EL (cell line): ENCODE measurements at places on chromosomes 12 and 14.
A peak's percentile ranks its signal among the peaks of the same experiment; 100 is the strongest.

DNA sequence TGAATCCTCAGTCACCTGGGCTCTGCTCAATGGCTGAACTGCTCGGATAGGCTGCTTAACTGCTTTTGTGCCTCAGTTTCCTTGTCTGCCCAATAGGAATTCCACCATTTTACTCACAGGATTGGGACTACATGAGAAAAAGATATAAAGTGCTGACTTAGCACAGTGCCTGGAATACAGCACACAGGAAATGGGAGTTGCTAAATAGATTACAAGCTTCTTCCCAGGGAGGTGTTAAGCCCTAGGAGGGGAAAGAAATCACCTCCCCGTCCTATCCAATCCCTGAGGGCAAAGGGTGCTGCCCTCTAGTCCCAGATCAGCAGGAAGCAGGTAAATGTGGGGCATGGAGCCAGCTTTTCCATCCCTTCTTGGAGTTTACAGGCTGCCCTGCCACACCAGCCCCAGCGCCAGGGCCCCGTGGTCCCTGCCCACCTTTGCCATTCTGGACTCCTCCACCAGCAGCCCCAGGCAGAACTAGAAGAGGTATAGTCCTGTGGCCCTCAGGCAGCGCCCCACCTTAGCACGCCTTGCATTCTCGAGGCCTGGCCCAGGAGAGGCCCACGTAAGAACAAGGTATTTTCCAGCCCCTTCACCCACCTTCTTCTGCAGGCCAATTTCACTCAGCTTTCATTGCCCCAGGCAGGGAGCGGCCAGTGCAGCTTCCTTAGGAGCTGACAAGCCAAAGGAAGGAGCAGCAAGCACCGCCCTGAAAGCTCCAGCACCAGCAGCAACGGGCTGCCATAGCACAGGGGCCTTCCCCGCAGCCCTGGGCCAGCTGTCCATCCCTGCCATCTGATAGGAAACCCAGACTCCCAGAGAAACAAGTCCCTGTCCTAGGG lies 28.8 kb upstream of the RPLP0 start:
- peak; percentile 72 for DNase-seq

GRCh38 chr12:116338064-116338846 lies 60.8 kb upstream of the MED13L start:
- DNase-seq: no peak

- peak; percentile 57 for DNase-seq
These were observed 65.8 kb downstream of the RIC8B start for GRCh38 chr12:106840243-106840642.

DNA sequence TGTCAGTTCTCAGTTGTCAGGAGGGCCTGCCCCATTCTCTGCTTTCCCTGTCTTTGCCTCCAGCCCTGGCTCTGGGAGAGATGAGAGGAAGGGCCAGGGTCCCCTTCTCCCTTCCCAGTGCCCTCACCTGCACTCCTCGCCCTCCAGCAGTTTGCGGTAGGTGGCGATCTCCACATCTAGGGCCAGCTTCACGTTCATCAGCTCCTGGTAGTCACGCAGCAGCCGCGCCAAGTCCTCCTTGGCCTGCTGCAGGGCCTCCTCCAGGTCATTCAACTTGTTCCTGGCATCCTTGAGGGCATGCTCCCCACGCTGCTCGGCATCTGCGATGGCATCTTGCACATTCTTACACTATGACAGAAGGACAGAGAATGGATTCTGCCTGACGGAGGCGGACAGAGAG lies 5.4 kb downstream of the KRT2 start:
- DNase-seq: no peak

DNA sequence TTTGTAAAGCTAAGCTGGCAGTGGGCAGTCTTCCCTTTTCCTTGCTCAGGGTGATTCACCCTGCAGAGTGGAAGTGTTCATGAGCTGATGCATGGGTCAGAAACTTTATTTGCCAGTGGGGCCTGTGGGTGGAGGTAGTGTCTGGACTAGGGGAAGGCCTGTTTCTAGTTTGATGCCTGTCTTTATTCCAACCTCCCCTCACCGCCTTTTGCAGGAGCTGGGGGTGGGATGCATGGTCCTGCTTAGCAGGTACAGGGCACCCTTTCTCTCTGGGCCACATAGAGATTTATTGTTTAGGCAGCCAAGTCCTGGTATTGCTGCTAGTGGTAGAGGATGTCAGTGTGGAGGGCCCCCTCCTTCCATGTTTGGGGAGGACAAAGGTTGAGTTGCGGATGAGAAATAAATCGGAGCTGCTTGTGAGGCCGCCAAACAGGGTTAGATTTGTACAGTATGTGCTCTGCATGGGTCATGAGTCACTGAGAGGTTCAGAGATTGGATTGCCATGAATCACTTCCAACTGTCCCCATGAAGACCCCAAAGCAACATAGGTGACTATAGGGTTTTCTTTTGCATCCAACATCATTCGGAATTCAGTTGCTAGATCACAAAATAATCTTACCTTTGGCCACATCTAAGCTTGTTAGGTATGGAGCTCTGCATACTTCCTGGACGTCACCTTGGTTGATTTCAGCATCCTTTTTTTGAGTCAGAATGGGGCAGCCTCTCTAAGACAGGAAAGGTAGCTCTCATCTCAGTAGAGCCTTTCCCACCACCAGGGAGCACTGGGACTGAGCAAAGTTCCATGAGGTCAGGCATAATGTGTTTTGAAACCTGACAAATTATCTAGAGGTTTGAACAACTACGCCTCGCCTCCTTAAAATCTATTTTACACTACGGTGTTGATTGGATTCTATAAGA lies 8.8 kb downstream of the SMOC1 start:
- DNase-seq: no peak

DNA sequence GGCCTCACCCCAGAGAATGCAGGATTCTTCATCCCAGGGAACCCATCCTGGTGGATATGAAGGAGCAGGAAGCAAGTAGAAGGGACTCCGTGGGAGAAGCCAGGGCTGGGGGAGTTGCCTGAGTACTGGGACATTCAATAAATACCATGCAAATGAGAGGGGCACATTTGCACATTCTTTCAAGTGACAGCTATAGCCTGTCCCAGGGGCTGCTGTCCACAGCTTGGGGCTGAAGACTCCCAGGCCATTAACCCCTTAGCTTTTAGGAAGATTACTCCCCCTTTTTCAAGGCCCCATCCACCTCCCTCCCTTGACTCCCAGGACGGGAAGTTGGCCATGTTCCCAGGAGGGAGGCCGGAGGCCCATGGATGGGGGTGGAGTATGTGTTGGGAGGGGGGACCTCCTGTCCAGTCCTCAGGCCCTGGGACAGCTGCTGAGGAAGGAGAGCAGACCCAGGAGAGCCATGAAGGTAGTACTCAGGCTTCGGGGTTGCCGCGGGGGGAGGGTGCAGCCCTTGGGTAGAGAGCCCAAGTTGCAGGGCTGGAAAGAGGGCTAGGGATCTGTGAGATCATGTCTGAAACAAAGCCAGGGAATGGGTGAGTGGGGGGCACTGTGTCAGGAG lies 974 bp upstream of the TNS2 start:
- DNase-seq: peak; percentile 76

DNA sequence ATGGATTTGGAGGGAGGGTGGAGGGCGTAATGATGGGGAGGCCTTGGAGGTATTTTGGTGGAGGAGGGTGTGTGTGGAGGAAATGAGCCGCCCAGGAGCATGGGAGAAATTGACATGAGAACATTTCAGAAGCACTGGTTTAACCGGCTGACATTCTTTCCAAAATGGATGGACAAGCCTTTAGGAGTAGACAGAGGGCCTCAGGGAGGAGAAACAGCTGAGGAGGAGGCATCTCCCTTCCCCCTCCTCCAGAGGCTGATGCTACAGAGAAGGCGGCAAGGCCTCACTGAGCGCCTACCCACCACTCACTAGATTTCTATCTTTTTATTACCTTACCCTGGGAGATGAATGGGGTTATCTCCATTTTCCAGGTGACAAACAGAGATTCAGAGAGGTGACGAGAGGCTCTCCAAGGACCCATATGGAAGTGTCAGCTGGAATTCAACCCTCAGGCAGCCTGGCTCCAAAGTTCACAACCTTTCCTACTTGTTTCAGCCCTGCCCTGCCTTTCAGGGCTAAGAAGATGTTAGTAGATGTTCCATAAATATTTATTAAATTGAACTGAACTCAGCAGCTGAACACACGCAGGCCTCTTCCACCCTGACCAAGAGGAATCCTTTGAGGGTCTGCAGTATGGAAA lies 289.6 kb downstream of the ZFP36L1 start:
- no peak for DNase-seq

- DNase-seq: peak; percentile 25
These were observed 27.1 kb upstream of the TCL1A start for GRCh38 chr14:95741038-95741490.

DNA sequence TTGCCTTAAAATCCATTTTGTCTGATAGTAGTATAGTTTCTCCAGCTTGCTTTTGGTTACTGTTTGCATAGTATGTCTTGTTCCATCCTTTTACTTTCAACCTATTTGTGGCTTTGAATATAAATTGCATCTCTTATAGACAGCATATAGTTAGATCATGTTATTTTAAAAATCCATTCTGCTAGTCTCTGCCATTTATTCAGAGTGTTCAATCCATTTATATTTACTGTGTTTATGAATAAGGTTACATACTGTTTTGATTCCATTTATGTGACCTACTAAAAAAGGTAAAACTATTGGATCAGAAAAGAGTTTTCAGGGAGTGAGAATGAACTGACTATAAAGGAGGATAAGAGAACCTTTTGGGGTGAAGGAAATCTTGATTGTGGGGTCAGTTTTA lies 29.6 kb upstream of the VPS33A start:
- no peak for DNase-seq

DNA sequence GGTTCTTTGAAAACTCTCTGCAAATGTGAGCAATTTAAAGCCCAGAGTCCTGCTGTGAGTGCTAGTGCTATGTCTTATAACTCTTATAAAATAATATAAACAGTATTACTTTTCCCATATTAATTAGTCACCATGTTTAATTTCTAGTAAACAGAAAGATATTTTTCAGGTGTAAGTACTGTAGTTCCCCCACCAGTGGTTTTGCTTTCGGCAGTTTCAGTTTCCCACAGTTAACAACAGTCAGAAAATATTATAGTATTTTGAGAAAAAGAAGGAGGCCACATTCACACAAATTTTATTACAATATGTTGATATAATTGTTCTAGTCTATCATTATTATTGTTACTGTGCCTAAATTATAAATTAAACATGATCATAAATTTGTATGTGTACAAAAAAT lies 800.5 kb downstream of the LRFN5 start:
- DNase-seq: no peak

DNA sequence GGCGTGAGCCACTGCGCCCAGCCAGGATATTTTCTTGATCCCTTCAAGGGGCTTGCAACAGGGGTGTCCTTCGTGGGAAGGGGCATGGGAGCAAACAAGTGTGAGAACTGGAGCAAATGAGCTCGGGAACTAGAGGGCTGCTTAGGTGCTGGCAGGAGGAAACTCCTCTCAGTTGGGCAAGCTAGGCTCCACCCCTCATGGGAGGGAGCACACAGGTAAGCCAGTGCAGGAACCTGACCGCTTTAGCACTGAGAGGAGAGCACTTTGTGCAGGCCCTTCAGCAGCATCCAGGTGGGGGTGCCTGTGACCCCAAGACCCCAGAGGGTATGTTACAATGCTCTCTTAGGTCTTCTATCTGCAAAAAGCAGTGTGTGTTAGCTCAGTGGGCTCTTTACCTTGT lies 755.4 kb upstream of the MDGA2 start:
- no peak for DNase-seq

- DNase-seq: peak; percentile 97
These were observed 37.7 kb upstream of the TXNRD1 start for GRCh38 chr12:104177663-104178501.

GRCh38 chr12:95164656-95165055 lies 52.6 kb downstream of the FGD6 start:
- peak; percentile 61 for DNase-seq

DNA sequence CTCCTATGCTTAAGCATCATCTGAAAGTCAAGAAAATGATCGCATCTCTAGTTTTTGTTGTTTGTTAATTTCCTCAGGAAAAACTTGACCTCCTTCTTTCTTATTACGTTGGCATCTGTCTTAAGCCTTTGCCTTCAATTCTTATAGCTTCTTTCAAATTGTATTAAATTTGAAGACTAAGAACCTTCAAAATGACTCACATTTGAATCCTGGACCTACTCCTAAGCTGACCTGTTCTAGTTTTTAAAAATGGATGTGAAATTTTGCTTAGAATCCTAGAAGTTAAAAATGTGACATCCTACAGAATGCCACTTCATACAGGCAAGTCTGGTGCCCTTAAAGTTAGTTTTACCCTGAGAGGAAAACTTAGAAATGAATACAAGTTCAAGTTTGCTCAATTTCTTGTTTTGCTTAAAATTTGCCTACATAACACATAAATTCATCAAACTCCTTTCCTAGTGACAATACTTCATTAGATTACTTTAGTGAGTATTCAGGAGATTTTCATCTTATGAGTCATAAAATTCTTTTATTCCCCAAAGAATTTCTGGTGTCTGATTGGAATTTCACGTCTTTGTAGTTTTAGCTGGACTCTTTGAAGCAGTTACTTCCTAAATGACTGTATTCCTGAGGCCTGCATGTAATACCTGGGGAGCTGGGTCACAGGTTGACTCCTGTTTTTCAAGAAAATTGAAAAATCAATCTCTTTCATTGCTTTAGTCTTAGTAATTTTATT lies 152.3 kb downstream of the MSRB3 start:
- DNase-seq: peak; percentile 84

DNA sequence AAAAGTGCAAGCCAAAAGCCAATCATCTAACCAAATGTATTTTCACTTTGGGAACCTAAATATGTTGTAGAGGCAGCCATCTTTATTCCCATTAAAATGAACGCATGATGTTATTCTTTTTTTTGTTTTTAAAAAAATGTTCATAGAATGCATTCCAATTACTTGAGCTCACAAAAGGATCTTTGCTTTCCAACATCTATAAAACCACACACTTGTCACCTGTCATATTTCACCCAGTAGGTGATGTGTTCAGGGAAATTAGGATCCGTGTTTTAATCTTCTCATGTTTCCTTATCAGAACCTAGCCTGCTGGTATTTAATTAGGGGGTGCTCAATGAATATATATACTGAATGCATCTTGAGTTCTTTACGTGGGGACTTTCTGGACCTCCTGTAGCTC lies 13.6 kb downstream of the TTC8 start:
- no peak for DNase-seq

DNA sequence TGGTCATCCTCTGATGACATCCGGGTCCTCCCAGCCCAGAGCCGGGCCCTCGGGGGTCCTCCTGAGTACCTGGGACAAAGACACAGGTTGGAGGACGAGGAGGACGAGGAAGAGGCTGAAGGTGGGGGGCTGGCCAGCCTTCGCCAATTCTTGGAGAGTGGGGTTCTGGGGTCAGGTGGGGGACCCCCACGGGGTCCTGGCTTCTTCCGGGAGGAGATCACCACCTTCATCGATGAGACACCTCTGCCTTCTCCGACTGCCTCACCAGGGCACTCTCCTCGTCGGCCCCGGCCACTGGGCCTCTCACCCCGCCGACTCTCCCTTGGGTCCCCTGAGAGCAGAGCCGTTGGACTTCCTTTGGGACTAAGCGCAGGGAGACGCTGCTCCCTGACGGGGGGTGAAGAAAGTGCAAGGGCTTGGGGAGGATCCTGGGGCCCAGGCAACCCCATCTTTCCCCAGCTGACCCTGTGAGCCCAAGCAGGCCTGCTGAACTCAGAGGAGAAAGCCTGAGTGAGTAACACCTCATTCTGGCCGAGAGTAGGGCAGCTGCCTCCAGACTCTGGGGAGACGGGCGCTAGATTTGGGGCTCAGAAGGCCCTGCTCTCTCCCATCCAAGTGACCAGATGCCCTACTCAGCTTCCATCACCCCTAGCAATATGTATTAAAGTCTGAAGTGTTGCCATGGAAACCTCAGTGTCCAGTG lies 1.3 kb upstream of the P3H3 start:
- DNase-seq: no peak

GRCh38 chr12:101839324-101840283 lies 8.8 kb upstream of the GNPTAB start:
- peak; percentile 70 for DNase-seq

GRCh38 chr12:4807116-4807783 lies 87.0 kb downstream of the GALNT8 start:
- no peak for DNase-seq
